ENCODE measurements at places on chromosomes 7 and 10.
A peak's percentile ranks its signal among the peaks of the same experiment; 100 is the strongest.

DNA sequence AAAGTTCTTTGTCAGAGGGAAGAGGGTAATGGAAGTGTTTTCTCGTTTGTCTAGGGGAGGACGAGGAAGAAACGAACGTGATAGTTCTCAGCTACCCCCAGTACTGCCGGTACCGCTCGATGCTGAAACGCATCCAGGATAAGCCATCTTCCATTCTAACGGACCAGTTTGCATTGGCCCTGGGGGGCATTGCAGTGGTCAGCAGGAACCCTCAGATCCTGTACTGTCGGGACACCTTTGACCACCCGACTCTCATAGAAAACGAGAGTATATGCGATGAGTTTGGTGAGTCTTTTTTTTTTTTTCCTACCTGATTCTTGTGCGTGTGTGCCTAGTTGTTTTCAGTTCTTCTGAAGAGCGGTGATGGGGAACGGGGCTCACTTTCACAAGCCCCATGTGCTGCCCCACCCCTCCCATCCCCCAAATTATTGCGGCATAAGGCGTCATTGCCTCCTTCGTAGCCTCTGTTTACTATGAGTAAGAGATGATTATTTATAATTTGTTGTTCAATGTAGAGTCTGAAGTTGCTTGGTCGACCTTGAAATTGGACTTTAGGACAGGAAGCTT is 98.6 kb downstream of the ARID5B start:
- no peak for DNase-seq

GRCh38 chr10:43680035-43680434 is 31.4 kb upstream of the ZNF32 start:
- DNase-seq = no peak

GRCh38 chr7:78967046-78967445 is 486.4 kb downstream of the MAGI2 start:
- DNase-seq = no peak

GRCh38 chr10:110209926-110210673 is 2.7 kb downstream of the MXI1 start:
- peak; percentile 31 for DNase-seq

GRCh38 chr7:27201580-27202017 is 1.7 kb upstream of the HOXA13 start:
- DNase-seq = no peak

DNA sequence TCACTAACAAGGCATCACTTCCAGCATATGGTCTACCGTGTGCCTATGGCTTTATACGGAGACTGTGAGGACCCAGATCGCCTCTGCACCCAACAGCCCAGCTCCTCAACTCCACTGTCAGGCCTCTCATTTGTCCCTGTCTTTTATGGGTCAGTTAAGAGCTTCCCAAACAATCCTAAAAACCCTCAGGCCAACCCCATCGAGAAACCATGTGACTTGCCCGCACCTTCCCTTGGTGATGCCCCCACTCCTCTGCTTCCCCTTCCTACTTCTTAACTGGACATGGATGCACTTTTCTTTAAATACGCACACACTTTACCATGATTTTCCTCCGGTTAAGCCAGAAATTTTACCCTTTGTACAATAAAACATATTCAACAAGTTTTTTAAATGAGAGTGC is 46.8 kb downstream of the BAIAP2L1 start:
- no peak for DNase-seq

DNA sequence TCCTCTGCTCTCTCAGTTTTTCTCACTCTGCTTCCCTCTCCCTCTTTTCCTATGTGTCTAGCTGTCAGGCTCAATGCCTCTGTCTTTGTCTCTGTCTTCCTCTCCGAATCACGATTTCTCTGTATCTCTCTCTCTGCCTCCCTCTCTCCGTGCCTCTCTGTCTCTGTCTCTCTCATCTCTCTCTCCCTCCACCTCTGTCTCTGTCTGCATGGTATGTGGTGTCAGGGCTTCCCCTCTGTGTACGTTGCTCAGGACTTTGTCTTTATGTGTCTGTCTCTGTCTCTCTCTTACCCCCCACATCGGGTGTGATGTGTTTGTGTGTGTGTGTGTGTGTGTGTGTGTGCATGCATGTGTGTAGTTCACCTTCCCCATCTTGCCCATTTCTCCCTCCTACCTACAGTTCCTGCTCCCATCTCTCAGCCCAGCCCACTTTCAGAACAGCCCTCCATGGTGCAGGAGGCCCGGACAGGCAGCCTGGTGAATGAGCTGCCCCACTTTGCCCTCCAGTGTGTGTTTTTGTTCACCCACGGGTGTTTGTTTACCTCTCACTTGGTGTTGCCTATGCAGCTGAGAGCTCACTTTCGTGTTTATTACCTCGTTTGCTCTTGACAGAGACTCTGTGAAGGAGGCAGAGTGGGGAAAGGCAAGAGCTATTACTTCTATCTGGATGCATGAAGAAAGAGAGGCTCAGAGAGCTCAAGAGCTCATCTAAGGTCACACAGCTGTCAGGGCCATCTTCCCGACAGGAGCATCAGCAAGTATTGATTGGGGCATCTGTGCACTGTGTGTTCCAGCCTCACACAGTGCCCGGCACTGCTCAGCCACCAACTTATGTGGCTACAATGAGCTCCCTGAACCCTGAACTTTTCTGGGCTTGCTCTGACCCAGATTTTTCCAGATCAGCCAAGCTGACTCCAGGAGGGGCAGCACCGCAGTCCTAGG is 163.5 kb upstream of the ZMIZ1 start:
- DNase-seq = no peak

GRCh38 chr7:28411876-28412662 is at the start of gene CREB5:
Gene CREB5 (plus strand): TSS chr7:28412518. CDS start chr7:28412915, 397 bp downstream.
- no peak for DNase-seq

DNA sequence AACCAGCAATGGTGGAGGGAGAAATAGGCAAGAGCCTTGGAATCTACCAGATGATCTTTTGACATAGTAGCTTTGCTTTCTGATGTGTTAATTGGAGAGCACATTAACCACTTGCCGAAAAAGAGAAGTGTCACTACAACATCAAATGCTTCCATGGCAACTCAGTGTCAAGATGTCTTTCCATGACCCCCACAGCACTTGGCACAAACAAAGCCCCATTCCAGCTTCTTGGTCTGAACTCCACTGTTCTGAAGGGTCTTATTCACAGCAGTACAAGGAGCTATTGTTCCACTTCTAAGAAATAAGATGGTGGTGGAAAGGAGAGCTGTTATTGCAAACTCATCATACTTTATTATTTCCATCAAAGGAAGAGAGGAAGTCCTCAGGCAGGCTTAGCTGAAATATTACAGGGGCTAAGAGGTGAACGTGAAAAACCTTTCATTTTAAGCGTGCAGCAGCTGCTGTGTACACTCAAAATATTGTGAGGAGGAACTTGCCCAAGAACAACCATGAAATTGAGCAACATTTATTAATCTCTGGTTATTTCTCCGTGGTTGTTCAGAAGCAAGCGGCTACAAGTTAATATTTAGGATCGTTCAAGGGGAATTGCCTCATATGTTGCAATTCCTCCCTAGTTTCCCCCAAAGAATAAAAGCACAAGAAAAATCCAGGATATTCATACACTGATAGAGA is 354.8 kb upstream of the CELF2 start:
- DNase-seq = no peak

- DNase-seq = peak; percentile 23
Measured at GRCh38 chr10:63267414-63268148, 134.5 kb downstream of the NRBF2 start.

- no peak for DNase-seq
Measured at GRCh38 chr7:148155000-148155399, 435.6 kb upstream of the C7orf33 start.

DNA sequence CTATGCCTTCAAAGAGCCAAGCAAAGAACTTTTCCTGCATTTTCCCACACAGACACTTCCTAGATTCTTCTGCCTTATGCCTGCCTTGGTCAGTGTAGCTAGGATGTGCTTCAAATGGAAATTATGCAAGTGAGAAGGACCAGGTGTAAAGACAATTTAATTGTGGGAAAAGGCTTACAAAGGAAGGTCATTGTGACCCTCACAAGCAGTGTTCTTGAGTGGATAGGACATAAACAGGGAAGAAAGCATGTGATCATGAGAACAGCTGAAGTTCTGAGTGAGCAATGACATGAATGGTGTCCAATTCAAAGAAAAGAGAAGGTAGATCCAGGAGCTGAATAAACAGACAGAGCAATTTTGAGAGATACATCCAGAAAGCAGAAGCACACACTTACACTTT is 1.3 kb upstream of the PIP start:
- no peak for DNase-seq

DNA sequence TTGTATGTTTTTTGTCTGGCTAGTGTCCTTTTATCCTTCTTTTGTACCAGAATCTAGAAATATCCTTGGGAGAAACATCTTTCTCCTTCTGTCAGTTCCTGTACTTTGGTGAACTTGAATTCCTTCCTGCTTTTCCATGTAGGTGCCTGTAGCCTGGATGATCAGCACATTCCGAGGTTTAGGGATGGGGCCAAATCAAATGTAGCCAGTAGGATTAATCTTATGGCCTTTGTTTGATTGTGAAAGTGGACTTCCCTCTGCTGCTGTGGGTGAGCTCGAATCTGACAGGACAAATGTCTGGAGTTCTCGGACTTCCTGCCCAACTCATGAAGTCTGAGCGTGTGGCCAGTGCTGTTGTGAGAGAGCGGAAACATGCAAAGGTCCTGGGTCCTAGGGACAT is 33.2 kb upstream of the NAMPT start:
- DNase-seq = no peak

DNA sequence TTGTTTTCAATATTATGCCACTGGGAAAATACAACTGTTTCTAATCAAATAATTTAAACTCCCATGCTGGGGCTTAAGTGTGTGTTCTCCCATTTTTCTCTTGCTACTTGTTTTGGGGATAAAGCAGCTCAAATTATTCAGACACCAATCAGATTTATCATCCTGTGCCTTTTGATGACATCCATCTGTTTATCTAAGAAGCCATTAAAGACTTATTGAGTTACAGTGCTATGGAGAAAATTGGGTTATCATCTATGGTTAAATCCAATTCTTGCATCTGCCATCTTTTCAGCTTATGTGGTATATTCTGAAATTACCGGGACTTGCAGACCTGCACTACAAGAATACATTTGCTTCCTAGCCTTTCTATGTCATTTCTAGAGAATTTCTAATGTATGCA is 401.2 kb downstream of the GFRA1 start:
- no peak for DNase-seq

DNA sequence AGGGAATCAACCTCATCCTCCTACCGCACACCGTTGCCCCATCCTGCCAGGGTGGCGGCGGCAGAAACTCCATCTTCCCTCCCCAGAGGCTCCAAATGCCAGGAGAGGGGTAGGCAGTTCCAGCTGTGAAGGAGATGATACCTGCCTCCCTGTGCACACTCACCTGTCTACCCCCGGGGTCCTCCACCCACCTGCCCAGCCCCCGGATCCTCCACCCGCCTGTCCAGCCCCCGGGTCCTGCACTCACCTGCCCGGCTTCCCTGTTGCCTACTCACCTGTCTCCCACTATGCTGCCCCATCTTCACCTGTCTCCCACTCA is 13.4 kb upstream of the DNAAF5 start:
- DNase-seq = no peak

DNA sequence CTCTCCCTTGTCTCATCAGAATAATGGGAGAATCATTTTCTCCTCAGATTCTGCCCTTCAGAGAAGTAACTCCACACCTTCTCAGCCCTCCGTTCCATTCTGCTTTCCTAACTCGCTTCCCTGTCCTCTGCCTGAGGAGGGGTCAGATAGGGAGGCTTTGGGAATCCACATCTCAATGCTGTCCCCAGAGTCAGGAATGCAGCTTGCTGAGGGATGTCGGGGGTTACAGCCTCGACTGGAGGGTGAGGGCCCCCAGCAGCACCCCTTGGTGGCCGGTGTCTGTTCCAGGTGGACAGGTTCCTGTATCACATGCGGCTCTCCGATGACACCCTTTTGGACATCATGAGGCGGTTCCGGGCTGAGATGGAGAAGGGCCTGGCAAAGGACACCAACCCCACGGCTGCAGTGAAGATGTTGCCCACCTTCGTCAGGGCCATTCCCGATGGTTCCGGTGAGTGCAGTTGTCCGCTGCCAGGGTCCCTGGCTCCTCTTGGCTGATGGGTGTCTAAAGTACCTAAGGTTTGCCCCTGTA is 6.9 kb downstream of the HKDC1 start:
- no peak for DNase-seq

- no peak for DNase-seq
Measured at GRCh38 chr10:129331207-129331838, 135.7 kb upstream of the MGMT start.

- DNase-seq = no peak
Measured at GRCh38 chr7:80940539-80941207, 21.8 kb upstream of the SEMA3C start.

DNA sequence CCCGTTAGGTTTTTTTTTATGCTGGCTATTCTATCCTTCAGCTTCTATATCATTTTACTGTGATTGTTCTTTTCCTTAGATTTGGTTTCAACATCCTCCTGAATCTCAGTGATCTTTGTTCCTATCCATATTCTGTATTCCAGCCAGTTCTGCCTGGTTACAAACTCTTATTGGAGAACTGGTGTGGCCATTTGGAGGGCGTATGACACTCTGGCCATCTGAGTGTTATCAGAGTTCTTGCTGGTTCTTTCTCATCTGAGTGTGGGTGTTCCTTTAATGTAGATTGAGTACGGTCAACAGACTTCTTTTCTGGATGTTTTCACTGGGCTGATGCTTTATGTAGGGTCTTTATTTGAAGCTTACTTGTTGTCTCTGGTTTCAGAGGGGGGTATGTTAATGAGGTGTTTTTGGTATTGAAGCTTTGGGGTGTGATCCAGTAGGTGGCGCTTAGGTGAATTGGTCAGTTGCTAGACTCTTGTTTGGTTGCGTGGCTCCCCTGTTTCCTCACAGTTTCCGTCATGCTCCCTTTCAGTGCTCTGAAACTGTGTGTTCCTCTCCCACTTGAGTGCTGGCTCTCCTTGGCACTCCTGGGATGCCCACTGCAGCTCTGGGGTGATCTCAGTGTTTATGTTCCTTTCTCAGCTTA is 80.7 kb downstream of the FANK1 start:
- no peak for DNase-seq

- DNase-seq = peak; percentile 21
Measured at GRCh38 chr10:12635127-12635541, 285.8 kb downstream of the CAMK1D start.

DNA sequence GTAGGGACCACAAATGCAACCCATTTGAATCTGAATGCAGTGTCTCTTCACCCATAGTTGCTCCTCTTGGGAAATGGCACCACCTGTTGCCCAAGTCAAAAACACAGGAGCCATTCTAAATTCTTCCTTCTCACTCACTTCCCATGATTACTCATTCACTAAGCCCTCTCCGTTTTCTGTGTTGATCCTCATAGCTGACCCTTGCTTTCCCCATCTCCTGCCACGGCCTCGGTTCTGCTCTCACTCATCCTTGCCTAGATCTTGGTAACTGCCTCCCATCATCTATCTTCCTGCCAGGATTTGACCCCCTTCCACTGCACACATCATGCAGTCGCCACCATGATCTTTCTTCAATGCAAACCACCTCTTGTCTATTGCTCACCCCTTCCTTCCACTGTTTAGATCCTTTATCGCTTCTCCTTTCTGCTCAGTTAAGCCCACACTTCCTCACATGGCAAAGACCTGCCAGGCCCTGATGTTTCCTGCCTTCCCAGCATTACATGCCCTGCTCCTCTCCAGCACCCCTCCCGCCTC is 19.0 kb upstream of the CPN1 start:
- DNase-seq = no peak

All from activated CD4-positive, alpha-beta T cell treated with anti-CD3 and anti-CD28 coated beads, Interleukin-2, Interleukin-4, amounts not matched to agents 100 ng/mL and 50 ng/mL, durations not matched to agents 16 hours and 8 hours (primary cell).